ENCODE measurements at places on chromosomes 1 and 21.

GRCh38 chr21:33362044-33362555, 37.3 kb downstream of the IFNAR1 start:
- no peak for DNase-seq

- DNase-seq = no peak
These were observed 334.6 kb downstream of the RGS7 start for GRCh38 chr1:241022366-241022765.

DNA sequence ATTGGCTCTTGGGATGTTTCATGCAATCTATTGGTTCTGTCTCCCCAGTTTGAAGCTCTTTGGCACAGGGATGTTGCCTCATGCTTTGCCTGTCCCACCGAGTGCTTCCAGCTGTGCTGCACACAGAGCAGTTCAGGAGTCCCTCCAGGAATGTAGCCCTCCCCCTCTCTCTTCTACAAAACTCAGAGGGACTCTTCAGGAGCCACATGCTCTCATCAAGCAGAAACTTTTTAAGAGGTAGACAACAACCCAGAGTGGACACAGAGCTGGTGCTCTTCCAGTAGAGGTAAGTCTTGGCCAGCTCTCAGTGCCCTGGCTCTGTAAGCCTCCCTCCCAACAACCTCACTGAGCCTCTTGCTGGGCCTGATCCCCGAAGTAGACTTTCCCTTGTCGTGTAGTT, 11.6 kb upstream of the ZNF697 start:
- DNase-seq = no peak

GRCh38 chr1:101435831-101436511, 199.2 kb downstream of the S1PR1 start:
- DNase-seq = no peak

- peak; percentile 49 for DNase-seq
These were observed 1.6 kb upstream of the AJAP1 start for GRCh38 chr1:4652631-4653327.

- no peak for DNase-seq
These were observed 429.4 kb upstream of the TMPRSS15 start for GRCh38 chr21:18832950-18833349.

GRCh38 chr1:10708757-10709156, 87.7 kb downstream of the CASZ1 start:
- no peak for DNase-seq

- no peak for DNase-seq
These were observed 66.7 kb upstream of the F3 start for GRCh38 chr1:94608142-94608851.
